Activated naive CD4-positive, alpha-beta T cell treated with anti-CD3 and anti-CD28 coated beads, Interleukin-2, amount 50 U/mL, for 16 hours (primary cell): ENCODE measurements at places on chromosomes 1 and 21.

GRCh38 chr21:42855937-42856335, 23.4 kb downstream of the WDR4 start:
- no peak for DNase-seq

- DNase-seq = no peak
Observed at GRCh38 chr1:153546796-153547559, 1.4 kb upstream of the S100A4 start.

DNA sequence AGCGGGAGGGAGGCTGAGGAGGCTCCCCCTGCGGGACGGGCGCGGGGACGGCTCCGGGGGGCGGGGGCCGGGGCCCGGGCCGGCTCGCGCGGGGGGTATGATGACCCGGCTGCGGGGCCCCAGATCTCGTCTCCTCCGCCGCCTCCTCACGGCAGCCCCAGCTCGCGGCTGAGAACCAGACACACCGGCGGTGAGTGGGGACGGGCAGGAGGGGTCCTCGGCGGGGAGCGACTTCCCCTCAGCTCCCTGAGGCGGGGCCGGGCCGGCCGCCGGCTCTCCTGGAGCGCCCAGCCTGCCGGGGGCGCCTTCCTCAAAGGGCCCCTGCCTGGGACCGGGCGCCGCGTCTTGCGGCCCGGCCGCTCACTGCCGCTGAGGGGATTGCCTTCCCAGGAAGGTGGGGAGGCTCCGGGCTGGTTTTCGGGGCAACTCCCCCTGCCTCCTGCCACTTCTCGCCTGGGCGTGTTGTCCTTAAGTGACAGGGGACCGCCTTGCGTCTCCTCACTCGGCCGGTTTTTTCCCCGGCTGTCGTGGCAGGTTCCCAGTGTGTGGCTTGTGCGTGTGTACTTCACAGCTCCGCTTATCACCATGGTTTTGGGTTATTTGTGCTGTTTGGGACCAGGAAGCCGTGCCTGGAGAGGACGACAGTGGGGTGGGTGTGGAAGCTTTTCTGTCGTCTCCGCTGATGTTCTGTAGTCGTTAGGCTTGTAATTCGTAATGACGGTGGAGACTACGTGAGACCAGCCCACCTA, 800 bp downstream of the HIPK1 start:
- peak; percentile 61 for DNase-seq

DNA sequence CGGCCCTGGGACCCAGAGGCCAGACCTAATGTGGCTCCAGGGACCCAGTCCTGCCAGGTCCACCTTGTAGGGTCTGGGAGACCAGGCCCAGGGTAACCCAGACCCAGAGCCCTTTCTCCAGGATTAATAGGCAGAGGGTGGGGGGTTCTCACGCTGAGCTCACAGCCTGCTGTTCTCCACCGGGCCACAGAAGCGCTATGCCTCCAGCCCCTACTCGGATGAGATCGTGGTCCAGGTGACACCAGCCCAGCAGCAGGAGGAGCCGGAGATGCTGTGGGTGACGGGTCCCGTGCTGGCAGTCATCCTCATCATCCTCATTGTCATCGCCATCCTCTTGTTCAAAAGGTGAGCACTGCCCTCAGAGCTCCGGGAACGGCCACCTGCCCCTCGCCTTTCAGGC, 43.3 kb upstream of the KDM4A start:
- DNase-seq = no peak

GRCh38 chr1:30668546-30669327, 54.6 kb downstream of the MATN1 start:
- DNase-seq = no peak

DNA sequence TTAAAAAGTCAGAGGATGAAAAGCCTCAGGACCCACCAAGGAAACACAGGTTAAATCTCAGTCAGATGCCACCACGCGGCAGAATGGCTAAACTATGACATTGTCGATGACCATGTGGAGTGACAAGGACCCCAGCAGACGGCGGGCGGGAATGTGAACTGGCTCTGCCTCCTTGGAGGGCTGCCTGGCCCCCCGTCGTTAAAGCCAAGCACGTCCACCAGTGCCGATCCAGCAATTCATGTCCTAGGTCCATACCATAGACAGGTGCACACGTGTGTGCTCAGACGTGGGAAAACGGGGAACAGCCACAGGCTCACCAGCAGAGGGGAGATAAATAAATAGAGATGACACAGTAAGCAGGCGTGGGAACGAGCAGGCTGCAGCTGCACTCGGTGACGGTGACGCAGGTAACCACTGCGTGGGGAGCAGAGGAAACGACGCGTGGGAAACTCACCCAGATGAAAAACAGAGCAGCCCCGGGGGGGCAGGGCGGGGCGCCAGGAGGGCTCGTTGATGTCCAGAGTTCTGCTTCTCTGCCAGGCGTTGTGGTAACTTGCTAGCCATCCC, 28.3 kb upstream of the PCBP3 start:
- peak; percentile 88 for DNase-seq

DNA sequence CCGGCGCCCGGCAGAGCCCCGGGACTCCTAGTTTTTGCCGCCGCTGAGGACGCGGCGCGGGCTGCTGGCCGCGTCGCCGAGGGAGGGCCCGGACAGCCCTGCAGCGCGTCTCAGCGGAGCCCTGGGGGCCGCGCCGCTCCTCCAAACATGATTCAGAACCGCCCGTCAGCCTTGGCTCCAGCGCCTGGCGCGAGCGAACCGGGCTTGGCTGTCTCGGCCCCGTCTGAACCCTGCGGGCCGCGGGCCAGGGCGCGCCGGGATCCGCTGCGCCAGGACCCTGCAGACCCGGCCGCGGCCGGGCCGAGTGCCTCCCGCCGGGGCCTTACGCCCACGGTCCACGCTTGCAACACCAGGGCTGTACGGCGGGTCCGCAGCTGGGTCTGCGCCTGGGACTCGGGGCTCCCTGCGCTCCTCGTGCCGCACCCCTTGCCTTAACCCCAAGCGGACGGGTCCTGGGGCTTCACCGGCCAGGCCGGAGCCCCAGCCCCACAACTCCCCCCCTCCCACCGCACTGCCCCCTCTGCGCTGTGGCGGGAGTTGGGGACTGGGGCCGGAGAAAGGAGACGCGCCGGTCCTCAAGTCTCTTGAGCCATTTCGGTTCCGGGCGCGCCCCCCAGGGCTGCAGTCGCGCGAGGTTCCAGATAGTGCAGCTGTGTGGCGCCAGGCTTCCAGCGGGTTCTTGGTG, 48.4 kb upstream of the CD34 start:
- DNase-seq = peak; percentile 29

DNA sequence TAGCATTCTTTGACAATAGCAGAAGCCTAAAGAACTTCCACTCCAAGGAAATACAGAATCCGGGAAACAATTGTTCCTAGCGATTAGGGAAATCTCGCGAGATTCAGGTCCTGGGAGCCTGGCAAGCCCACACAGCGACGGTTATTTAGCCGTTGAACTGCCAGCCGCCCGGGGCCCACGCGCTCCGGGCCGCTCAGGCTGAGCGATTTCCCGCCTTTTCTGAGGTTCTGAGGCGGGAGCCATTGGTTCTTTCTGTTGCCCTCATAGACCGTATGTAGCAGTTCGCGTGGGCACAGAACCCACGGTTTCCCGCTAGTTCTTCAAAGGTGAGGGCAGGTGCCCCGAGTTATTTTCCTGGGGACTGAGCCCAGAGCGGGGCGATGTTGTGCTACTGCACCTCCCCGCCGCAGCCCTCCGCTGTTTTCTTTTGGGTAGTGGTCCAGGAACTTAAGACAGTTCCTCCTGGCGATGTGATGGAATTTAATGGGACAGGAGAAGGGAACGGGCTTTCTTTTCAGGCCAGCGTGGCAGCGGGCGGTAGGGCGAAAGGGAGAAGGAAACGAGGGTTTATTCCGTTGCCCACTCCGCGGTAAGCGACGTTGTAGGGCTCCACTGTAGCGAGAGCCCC, at the start of gene SYCP1:
TSS of gene SYCP1 (plus strand) at position 171 of the 628 bp plus-strand sequence. CDS start 602 bp downstream, outside the sequence.
- DNase-seq = no peak

DNA sequence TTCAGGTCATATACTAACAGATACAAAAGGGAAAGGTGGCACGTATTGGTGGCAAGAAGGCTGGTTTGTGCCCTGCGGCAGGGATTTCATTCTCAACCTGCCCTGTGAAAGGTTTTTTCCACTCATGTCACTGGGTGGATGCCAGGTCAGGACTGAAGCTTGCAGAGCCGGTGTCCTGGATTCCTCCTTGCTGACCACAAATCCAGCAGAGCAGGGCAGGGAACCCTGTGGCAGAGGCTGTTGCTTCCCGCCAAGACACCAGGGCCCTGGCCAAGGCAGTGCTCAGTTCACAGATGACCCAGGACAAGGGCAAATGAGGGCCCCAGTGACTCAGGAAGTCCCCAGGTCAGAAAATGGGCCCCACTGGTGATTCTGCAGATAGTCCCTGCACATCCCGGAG, 16.4 kb downstream of the BSND start:
- no peak for DNase-seq

DNA sequence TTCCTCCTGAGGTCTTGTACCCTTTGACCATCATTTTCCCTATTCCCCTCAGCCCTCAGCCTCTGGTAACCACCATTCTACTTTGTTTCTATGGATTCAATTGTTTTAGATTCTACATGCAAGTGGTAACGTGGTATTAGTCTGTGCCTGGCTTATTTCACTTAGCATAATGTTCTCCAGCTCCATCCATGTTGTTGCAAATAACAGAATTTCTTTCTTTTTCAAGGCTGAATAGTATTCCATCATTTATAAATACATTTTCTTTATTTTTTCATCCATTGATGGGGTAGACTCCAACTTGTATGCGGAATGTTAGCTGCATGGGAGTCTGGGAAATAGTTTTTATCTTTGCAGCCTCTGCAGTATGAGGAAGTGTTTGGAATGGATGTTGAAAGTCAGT, 26.3 kb upstream of the TMEM54 start:
- no peak for DNase-seq

GRCh38 chr1:231460614-231461013, 38.5 kb upstream of the EGLN1 start:
- peak; percentile 42 for DNase-seq

- no peak for DNase-seq
Observed at GRCh38 chr1:87061742-87062156, 147.3 kb downstream of the HS2ST1 start.

GRCh38 chr1:199856216-199856780, 171.2 kb upstream of the NR5A2 start:
- DNase-seq = no peak

- no peak for DNase-seq
Observed at GRCh38 chr1:18630511-18631495, at the start of gene PAX7. Gene PAX7 (plus strand): TSS chr1:18630846. CDS start chr1:18631604, 758 bp downstream.

GRCh38 chr1:185603158-185603557, 131.0 kb upstream of the HMCN1 start:
- no peak for DNase-seq

DNA sequence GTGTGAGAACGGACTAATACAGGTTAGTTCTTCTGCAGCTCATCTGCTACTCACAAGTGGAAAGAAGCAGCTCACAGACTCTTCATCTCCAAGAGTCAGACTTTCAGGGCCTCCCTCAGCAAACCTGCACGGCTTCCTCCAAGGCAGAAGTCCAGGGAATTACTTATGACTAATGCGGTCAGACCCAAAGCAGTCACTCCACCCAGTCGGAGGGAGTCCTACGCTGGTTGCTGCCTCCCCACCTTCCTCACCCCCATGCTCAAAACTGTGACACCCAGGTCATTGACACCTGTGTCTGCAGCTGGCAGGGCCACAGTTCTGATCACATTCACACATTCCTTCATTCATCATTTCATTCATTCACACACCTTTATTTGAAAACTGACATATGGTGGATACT, 38.4 kb upstream of the PRDM2 start:
- DNase-seq = no peak

DNA sequence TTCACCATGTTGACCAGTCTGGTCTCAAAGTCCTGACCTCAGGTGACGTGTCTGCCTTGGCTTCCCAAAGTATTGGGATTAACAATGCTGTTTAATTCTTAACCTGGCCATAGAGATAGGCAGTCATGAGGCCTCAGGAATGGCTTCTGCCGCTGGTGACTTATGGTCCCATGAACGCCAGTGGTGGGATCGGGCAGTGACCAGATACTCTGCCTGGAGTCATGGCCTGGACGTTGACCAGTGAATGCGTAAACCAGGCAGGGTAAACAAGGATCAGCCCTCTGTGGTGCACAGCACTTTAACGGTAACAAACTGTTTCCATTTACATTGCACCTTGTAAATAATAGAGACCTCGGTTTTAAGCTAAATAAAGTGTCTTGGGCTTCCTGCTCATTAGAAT, 23.0 kb downstream of the MTARC1 start:
- no peak for DNase-seq

GRCh38 chr1:196078691-196079090, 529.5 kb downstream of the KCNT2 start:
- no peak for DNase-seq

DNA sequence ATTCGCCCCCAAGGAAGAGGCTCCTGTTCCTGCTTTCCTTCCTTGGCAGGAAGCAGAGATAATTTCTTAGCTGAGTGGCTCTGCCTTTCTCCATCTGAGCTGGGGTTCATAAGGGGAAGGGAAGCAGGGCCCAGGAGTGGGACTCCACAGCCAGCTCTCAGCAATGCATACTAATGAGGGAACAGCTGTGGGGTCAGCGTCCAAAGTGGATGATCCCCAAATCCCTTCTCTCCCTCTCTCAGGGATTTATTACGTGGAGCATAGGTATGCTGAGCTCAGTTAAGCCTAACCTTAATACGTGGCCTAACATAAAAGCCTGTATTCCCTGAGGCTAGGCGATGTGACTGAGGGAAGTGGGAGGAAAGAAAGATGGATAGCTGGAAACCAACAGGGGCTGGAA, 87.3 kb upstream of the CTTNBP2NL start:
- DNase-seq = no peak

GRCh38 chr1:31834501-31834900, 18.7 kb upstream of the SPOCD1 start:
- no peak for DNase-seq

DNA sequence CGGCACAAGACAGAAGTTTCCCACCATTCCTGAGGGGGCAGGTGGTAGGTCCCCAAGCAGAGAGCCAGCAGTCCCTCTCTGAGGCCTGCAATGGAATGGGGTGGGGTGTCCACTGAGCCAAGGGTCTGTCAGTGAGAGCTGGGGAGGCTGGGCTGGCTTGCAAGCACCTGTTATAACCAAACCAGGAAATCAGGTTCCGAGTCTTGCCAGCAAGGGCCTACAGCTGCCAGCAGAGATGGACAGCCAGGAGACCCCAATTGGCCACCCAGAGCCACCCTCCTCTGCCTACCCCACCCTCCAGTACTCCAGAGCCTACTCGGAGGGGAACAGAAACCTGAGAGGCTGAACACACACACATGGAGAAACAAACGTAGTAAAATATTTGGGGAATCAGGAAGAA, 32.2 kb downstream of the PSEN2 start:
- no peak for DNase-seq

GRCh38 chr1:231021540-231022031, 18.5 kb downstream of the FAM89A start:
- DNase-seq = no peak
